ENCODE measurements at places on chromosomes 16 and 17.

DNA sequence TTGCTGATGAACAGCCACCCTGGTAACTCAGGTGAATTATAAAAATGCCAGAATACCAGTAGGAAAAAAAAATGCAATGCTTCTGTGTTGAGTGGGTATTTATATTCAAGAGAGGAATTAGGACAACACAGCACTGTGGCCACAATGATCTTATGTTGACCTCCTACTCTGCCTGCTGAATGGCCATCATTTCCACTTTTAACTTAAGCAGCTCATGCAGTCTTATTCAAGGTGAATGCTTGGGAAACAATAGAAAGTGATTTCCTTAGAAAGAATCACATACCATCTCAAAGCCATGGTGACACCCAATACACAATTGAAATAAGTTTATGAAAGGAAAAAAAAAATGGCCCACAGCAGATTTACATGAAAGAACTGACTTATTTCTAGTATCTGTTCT is 224.0 kb downstream of the CDH8 start:
- no peak for DNase-seq

GRCh38 chr17:38984666-38985065 is 17.5 kb upstream of the FBXO47 start:
- no peak for DNase-seq

DNA sequence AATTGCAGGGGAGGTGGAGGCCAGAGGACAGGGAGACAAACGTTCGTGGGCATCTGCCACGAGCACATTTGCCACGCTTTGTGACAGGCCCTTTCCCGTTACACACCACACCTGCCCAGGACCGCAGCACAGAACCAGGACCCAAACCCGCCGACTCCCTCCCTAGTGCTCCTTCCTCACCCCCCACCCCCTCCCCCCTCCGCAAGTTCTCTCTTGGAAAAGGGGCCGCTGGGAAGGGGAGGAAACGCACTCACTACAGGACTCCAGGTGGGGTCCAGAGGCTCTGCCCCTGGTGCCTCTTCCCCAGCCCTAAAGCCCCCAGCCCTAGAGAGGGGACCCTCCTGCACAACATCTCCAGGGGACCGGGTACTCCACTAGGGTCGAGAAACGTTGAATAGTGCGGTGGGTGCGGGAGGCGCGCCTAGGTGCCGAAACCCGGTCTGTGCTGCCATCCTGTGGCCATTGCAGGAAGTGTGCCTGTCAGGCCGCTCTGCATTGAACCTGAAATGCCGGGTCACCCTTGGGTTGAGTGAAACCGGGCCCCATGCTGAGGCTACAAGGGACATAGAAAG is 21.9 kb upstream of the EIF1 start:
- DNase-seq: peak; percentile 90

GRCh38 chr17:79562931-79563210 is 48.0 kb downstream of the RBFOX3 start:
- no peak for DNase-seq

- no peak for DNase-seq
Measured at GRCh38 chr17:7626956-7627249, 718 bp downstream of the SAT2 start.

DNA sequence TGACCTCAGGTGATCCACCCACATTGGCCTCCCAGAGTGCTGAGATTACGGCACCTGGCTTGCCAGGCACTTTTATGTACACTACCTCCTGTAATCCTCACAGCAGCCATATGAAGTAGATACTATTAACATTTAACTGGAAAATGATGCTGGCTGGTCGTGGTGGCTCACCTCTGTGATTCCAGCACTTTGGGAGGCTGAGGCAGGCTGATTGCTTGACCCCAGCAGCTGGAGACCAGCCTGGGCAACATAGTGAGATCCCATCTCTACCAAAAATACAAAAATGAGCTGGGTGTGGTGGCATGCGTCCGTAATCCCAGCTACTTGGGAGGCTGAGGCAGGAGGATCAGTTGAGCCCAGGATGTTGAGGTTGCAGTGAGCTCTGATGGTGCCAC is 2.0 kb upstream of the MAPK3 start:
- no peak for DNase-seq

GRCh38 chr17:80382956-80383355 is 32.0 kb upstream of the ENDOV start:
- DNase-seq: no peak

- DNase-seq: no peak
Measured at GRCh38 chr16:31127182-31127581, 8.3 kb downstream of the PRSS8 start.

DNA sequence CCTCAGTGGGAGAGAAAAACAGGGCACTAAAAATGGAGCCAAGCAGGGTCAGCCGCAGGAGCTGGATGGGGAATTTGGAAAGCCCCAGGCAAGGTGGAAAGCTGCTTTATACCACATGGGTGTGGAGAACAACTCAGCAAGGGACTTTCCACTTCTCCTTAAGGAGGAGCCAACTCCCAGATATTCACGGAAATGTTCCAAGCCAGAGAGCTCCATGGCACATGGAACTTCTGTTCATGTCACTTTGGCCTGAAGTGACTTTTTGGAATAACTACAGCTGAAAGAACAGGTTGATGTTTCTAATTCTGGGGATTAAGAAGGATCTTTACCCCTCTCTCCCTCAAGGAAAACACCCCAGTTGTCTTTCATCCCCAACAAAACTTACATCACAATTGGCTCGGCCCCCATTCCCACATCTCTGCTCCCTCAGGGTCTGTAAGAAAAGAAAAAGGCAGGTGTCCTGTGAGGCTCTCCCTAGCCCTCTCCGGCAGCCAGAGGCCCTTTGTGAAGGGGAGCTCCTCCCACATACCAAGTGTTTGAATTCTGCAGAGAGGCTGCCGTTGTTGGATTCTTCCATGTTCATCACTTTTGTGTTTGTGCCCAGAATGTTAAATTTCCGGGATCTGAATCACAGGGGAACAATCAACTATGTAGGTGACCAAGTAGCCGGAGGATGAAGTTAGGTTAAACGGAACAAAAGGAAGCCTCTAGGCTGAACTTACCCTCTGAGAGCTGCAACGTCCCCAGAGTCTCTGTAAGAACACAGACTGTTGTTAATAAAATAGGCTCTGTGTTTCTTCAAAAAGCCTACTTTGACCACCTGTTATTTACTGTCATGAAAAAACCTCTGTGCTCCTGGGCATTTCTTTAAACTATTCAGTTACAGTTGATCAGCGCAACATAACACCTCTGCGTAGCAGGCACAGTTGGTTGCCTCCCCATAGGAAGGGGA is 41.0 kb downstream of the STAT5A start:
- no peak for DNase-seq

DNA sequence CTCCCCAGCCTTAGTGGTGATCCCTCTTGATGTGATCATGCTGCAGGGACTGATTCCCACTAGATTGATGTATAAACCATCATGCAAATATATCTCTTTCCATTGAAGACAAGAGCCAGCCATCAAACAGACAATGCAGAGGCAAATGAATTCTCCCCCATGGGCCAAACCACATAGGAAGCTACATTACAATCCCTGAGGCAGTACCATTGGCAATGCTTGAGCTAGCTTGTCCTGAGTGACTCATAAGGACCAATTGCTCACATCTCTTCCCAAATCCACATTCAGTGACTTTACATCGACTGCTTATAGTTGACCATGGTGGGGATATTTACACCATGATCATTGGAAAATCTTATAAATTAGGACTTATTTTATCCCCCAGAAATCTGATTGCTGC is 242.2 kb downstream of the SHISA9 start:
- DNase-seq: no peak

DNA sequence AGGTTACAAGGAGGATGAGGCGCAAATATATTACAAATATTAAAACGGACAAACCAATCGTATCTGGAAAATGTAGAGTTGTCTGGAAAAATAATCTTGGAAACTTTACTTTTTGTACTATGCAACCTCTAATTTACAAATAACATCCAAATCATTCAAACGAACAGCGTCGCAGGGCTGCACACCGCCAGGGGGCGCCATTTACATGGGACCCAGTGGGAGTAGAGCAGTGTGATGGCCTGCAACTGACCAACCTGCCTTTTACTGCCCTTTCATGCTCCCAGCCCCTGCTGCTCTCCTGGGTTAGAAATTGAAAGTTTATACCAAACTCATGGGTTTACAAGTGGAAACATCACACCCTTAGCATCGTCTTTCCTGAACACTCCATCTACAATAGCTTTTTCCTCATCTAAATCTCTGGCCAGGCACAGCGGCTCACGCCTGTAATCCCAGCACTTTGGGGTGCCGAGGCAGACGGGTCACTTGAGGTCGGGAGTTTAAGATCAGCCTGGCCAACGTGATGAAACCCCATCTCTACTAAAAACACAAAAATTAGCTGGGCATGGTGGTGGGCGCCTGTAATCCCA is 10.0 kb downstream of the PITPNC1 start:
- peak; percentile 81 for DNase-seq

- DNase-seq: no peak
Measured at GRCh38 chr16:12083631-12084030, 107.1 kb downstream of the SNX29 start.

DNA sequence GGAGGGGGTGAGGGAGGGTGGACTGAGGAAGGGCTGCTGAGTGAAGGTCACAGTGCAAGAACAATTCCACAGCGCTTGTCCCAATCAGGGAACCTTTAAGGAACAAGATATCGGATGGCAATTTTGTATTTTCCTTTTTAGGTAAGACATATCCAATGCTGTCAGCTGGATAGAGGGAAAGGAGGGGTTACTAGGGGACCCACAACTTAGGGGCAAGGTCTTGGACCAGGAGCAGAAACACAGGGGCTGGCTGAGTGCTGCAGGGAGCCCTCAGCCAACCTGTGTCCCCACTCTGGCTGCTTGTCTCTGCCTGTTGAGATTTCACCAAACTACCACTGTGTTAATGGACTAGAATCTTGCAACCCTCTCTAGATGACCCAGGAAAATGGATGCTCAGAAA is 47.6 kb downstream of the AKAP1 start:
- DNase-seq: no peak

DNA sequence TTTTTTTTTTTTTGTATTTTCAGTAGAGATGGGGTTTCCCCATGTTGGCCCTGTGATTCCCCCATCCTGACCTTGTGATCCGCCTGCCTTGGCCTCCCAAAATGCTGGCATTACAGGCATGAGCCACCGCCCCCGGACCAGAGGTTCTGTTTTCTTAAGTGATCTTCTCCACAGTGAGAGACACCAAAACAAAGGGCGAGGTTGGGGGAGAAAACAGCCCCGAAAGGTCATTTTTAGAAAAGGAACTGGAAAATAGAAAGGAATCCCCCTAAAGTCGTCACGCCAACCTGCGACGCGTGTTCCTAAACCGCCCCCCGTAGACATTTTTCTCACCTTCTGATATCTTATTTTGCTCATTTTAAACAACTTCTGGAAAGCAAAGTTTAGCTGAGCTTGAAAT is 6.1 kb upstream of the AXIN2 start:
- DNase-seq: no peak

GRCh38 chr16:67845291-67846062 is 1.3 kb upstream of the NUTF2 start:
- no peak for DNase-seq

- DNase-seq: no peak
Measured at GRCh38 chr16:82049484-82049883, 14.4 kb downstream of the HSD17B2 start.

Data from stimulated activated CD4-positive, alpha-beta T cell treated with anti-CD3 and anti-CD28 coated beads, Interleukin-2, amount 100 ng/mL, for 48 hours (primary cell).